ENCODE measurements at places on chromosomes 12 and 14.

GRCh38 chr12:122875590-122876220 lies 20.2 kb downstream of the VPS37B start:
- DNase-seq, result peak; percentile 70

DNA sequence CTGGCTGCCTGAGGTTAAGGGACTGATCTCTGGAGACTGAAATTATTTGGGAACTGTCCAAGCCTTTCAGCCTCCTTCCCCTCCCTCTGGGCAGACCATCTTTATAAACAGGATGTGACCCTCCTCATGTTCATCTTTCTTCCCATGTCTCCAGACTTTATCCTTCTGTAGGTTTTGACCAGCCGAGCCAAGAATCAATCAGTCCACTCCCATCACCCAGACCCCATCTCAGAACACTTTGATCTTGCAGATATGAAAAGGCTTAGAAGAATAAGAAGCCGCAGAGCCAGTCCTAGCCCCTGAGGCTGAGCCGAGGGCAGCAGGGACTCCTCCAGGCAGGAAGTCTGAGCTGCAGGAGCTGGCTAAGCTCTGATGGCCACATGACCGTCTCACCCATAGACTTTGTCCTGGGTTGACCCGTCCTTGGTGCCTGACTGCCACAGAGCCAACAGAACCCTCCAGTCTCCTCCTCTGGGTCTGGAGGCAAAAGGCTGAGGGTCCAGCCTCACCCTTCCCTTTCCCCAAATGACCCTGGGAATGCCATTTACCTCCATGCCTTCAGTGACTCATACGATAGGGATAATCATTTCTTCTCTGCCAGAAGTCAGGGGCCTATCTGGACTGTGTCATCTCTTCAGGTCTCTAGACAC lies 1.6 kb downstream of the KRT71 start:
- no peak for DNase-seq

- no peak for DNase-seq
These were observed 34.7 kb upstream of the NUAK1 start for GRCh38 chr12:106173442-106173841.

- peak; percentile 37 for DNase-seq
These were observed 21.3 kb upstream of the RFLNA start for GRCh38 chr12:124273630-124274029.

GRCh38 chr12:52229836-52230343 lies 3.2 kb upstream of the KRT7 start:
- DNase-seq, result no peak
